ENCODE measurements at places on chromosomes 5 and 9. TPM values are rescaled to one million over a fixed set of nuclear protein-coding genes. Genes with fewer than 3 reads are reported as not detected.

The ACSL6 gene
- 0.39 TPM for total RNA-seq

The VCAN gene
- total RNA-seq = 1.6 TPM

The GPR150 gene
- total RNA-seq = not detected

The PCDHGA9 gene
- 5.7 TPM for total RNA-seq

The WDR31 gene
- 1.7 TPM for total RNA-seq

The SPINK6 gene
- not detected for total RNA-seq

The MPDZ gene
- 32.0 TPM for total RNA-seq

The ADAMTSL1 gene
- not detected for total RNA-seq

All from placental epithelial cell (primary cell).